T47D (cell line): ENCODE measurements at places on chromosomes 1 and 21.

- DNase-seq: no peak
Measured at GRCh38 chr1:117260761-117261423, 50.2 kb upstream of the VTCN1 start.

GRCh38 chr21:37811711-37812110 is 104.5 kb downstream of the KCNJ6 start:
- DNase-seq: no peak

- no peak for DNase-seq
Measured at GRCh38 chr1:221350091-221350490, 391.8 kb downstream of the DUSP10 start.

GRCh38 chr1:27941671-27942540 is 7.1 kb downstream of the SMPDL3B start:
- DNase-seq: no peak

DNA sequence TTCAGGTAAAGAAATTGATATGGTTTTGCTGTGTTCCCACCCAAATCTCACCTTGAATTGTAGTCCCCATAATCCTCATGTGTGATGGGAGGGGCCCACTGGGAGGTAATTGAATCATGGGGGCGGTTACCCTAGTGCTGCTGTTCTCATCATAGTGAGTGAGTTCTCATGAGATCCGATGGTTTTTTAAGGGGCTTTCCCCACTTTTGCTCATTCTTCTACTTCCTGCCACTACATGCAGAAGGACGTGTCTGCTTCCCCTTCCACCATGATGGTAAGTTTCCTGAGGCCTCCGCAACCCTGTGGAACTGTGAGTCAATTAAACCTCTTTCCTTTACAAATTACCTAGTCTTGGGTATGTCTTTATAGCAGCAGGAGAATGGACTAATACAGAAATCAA is 69.3 kb downstream of the MIS18A start:
- DNase-seq: no peak

- no peak for DNase-seq
Measured at GRCh38 chr1:225847610-225848009, 34.6 kb downstream of the TMEM63A start.

DNA sequence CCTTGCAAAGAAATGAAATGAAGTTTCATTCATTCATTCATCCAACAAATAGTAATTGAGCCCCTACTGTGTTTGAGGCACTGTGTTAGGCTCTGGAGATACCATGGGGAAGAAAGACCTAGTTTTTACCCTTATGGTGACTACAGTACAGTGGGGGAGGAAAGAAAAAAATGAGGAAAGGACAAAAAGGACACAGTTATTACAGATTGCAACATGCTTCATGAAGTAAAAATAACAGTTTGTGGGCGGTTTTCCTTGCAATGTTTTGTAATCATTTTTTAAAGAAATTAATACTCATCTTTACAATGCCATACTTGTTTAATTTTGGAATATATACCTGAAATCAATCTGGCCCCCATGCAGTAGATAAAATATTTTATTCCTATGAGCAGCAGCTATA is 120.3 kb downstream of the TM2D1 start:
- no peak for DNase-seq

GRCh38 chr1:61052395-61053225 is 29.8 kb upstream of the NFIA start:
- DNase-seq: peak; percentile 42
